NB4 (cell line): ENCODE measurements at places on chromosomes 3 and 15.
A peak's percentile ranks its signal among the peaks of the same experiment; 100 is the strongest.

- DNase-seq = no peak
Observed at GRCh38 chr3:140091143-140091542, 156.2 kb downstream of the CLSTN2 start.

DNA sequence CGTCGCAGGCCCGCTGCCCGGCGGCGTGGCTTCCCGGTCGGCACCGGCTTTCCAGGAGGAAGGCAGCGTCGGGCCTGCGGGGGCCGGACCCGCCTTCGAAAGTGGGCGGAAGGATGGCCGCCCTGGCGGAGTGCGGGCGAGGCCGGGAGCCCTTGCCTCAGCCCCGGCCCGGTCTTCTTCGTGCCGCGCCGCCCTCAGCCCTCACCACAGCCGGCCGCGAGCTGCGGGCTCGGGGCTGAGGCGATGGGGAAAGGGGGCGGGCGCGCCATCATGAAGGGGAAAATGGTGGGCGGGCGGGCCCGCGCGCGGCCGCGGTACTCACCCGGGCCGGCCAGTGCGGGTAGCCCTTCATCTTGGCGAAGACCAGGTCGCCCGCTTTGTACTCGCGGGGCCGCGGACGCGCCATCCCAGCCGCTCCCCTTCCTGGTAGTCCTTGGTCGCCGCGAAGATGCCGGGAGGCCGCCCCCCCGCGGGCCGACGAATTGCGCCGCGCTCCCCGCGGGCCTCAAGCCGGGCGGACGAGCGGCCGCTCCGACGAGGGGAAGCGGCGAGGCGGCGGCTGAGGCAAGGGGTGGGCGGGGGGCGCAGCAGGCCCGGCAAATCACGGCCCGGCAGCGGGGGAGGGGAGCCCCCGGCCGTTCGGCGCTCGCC, 489 bp downstream of the HDGFL3 start:
- DNase-seq = no peak

- no peak for DNase-seq
Observed at GRCh38 chr15:49900903-49901235, 218.2 kb downstream of the ATP8B4 start.

GRCh38 chr3:172476347-172476746, 28.1 kb upstream of the GHSR start:
- peak; percentile 48 for DNase-seq

GRCh38 chr15:89533861-89534544, 37.6 kb upstream of the RHCG start:
- DNase-seq = no peak

GRCh38 chr3:48268936-48269561, 28.1 kb downstream of the ZNF589 start:
- no peak for DNase-seq

DNA sequence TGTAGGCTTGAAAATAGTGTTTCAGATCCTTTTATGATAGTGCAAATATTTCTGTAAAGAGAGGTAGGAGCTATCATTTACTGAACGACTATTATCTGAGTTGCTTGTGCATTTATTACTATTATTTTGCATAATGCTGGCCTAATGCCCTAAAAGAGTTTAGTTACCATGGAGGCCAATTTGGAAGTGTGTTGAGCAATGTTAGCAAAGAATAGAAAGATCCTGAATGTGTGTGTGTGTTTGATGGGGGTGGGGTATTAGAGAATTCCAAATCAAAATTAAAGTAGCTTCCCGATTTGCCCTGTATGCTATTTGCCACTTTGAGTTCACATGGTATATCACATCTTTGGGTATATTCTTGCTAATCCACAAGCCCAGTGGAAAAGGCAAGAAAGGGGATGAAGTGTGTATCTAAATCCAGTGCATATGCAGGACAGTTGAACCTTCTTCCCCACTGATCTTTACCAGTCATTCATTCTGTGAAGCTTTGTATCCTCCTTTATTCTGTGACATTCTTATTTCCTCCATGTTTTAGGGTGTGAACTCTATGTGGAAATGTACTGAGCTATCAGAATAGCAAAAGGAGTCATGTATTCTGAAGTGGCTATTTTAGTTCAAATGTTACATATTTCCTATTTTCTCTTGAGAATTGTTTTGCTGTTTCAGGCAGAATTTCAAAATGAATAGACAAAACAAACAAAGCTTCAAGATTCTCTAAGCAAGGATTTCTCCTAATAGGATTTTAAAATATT, 45.7 kb upstream of the PLSCR5 start:
- no peak for DNase-seq

- DNase-seq = no peak
Observed at GRCh38 chr15:73233623-73234022, 135.1 kb downstream of the HCN4 start.
